SJCRH30 (cell line): ENCODE measurements at places on chromosomes 3 and 15. TPM values are rescaled to one million over a fixed set of nuclear protein-coding genes. Genes with fewer than 3 reads are reported as not detected.

GRCh38 chr3:14605744-14606143 lies 45.8 kb upstream of the CCDC174 start:
- no peak for DNase-seq

DNA sequence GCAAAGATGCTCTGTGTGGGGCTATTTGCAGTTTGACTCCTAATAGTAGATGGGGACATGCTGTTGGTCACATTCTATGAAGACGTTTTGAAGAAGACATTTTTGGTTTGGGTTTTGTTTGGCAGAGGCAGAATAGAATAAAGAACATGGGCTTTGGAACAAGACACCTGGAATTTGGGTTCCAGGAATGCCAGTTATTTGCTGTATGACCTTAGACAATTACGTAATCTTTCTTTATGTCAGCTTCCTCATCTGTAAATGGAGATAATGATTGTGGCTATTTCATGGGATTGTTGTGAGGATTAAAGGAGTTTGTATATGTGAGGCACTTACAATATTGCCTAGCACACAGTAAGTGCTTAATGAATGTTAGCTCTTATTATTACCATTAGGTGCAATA lies 91.6 kb downstream of the MESD start:
- DNase-seq: no peak

DNA sequence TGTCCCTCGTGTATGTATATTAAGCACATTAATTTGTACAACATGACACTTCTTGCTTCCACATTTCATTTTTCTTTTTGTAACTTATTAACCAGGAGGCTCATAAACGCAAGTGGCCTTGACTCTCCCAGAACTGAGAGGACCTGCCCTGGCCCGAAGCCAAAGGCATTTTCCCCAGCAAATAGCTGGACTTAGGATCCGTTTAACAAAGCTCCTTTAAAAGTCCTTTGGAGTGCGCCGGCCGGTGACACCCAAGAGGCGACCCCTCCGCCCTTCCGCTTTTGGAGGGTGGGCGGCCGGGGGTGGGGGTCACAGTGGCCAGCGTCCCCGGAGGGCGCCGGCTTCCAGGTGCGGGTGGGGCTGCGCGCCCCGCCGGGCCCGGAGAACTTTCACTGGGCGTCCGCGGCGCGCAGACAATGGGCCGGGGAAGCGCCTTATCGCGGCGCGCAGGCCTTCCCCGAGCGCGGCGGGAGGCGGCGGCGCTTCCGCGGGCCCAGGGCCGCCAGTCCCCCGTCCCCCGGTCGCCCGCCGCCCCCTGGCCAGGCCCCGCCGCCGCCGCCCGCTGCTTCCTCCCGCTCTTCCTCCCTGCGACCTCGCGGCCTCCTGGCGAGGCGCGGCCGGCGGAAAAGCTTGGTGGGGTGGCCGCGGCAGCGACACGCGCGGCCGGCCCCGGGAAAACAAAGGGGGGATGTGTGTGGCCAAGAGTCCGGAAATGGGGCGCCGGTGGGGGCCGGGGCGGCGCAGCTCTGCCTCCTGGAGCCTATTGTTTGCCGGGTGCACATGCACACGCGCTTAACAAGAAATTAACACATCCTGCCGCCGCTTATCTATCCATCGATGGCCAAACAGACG lies 613.4 kb downstream of the MCTP2 start:
- DNase-seq: no peak

- DNase-seq: no peak
Observed at GRCh38 chr15:72735111-72735510, 48.4 kb downstream of the ADPGK start.

GXYLT2 gene
- 7.0 and 7.2 TPM in 2 replicates for total RNA-seq

- no peak for DNase-seq
Observed at GRCh38 chr3:139044366-139045210, at the start of gene PRR23C. Gene PRR23C, minus strand, starts transcription at chr3:139044892. Its CDS starts 272 bp downstream, at chr3:139044620.

GRCh38 chr15:65466901-65467300 lies 44.2 kb upstream of the IGDCC4 start:
- DNase-seq: no peak

DNA sequence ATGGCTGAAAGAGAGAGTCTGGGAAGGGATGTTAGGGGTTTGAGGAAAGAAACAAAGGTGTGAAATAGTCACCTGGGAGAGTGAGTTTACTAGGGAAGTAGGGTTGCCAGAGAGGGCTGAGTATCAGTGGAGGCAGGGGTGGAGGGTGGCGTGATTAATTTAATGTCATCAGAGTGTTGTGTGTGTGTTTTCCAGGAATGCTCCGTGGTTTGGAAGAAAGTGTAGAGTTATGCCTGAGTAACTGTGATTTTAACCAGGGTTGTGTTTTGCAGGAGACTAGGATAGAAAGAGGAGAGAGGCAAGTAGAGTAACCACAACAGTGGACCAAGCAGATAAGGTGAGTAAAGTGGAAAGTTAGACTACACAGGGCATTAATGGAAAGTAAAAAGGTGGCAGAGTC lies 27.2 kb downstream of the PLD1 start:
- no peak for DNase-seq

STAC gene
- total RNA-seq: not detected in 2 replicates

GRCh38 chr15:88187195-88187594 lies 69.3 kb downstream of the NTRK3 start:
- no peak for DNase-seq

- no peak for DNase-seq
Observed at GRCh38 chr3:188294113-188294512, 140.2 kb downstream of the LPP start.

DNA sequence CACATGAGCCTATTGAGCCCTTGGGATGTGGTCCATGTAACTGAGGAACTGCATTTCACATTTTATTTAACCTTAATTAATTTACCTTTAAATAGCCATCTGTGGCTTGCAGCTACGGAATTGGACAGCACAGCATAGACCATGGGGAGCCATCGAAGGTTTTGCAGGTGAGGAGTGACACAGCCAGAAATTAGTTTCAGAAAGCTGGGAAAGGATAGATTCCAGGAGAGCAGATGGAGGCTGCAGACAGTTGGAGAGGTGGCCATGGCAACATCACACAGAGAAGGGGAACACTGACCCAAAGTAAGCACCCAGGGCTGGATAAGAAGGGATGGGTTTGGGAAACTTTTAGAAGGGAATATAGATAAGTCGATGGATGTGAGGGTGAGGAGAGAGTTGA lies 100.1 kb upstream of the SLC6A11 start:
- DNase-seq: no peak

DNA sequence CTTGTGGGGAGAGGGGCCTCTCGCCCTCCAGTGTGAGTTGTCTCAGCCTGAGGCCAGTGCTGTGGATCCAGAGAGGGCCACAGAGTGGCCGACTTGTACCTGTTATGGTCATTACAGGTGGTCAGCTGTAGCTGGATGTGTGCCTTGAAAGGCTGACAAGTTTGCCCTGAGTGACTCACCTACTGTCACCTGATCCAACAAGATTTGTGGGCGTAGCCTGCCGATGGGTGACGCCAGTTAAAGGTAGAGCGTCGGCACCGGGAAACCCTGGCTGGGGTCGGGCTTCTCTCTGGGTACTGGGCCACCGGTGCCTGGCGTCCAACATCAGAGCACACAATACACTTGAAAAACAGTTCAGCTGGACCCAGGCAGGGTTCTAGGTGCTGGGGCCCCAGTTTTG lies 2.8 kb upstream of the ISG20 start:
- DNase-seq: no peak

SIN3A gene
- total RNA-seq: 59.8 and 68.5 TPM in 2 replicates

LRTM1 gene
- 0.38 and 0.56 TPM in 2 replicates for total RNA-seq

DNA sequence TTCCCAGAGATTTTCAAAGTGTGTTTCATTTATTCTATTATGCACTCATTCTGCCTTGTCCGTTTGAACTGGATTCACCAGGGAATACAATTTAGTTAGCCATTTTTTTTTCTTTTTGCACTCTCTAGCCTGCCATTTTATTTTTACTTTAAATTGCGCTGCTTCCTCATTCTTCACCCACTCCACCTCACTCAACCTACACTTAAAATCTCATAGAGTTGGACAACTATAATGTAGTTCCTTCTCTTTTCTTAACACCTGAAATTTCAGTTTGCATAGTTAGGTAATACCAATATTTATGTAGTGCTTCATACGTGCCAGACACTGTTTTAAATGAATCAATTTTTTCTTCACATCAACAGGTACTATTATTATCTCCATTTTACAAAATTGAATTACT lies 42.4 kb upstream of the CMC1 start:
- no peak for DNase-seq

DNA sequence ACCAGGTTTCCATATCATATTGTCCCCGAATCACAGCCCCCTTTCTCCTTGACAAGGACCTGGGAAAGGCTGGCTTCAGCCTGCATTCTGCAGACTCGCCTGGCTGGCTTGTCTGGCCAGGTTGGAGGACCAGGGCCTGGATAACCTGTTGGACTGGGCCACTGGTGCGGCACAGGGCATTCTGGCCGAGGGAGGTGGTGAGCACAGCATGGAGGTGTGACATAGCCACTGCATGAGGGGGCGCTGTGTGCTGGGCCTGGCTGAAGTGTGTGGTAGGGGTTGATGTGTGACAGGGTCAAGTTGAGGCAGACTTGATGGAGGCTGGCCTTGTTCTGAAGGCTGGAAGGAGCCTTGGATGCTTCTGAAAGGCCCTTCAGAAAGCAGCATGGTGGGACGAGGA lies 2.9 kb downstream of the ESYT3 start:
- no peak for DNase-seq

IQCF5 gene
- not detected in 2 replicates for total RNA-seq

- no peak for DNase-seq
Observed at GRCh38 chr3:140395134-140396075, 282.5 kb upstream of the TRIM42 start.

GRCh38 chr3:36868614-36869436 lies 76.0 kb downstream of the TRANK1 start:
- DNase-seq: peak; percentile 13

DNA sequence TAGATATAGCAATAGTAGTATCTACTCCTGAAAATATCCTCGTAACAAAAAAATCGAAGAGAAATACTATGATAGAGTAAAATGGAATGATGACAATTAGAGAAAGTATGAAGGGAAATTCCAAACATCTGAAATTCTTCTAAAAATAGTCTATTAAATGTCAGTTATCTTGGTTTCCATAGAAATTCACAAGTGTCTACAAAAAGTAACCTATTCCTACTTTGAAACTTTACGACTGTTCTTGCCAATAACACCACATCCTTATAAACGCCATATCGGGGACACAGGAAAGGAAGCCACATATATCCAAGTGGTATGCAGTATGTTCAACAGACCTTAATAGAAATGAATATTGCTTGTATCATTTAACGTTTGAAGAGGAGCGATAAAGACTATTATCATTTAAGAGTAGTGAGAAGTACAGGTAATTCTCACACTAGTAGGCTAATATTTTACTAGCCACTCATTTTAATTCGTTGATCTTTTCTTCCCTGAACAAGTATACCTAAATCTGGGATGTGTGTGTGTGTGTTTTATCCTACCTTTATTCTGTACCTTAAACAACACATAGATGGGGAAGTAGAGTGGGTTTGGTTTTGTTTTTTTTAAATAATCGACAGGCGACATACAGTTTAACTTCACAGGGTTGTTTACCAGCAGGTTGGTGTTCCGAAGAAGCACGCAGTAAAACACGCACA lies 1.2 kb downstream of the GPR176 start:
- no peak for DNase-seq

DNA sequence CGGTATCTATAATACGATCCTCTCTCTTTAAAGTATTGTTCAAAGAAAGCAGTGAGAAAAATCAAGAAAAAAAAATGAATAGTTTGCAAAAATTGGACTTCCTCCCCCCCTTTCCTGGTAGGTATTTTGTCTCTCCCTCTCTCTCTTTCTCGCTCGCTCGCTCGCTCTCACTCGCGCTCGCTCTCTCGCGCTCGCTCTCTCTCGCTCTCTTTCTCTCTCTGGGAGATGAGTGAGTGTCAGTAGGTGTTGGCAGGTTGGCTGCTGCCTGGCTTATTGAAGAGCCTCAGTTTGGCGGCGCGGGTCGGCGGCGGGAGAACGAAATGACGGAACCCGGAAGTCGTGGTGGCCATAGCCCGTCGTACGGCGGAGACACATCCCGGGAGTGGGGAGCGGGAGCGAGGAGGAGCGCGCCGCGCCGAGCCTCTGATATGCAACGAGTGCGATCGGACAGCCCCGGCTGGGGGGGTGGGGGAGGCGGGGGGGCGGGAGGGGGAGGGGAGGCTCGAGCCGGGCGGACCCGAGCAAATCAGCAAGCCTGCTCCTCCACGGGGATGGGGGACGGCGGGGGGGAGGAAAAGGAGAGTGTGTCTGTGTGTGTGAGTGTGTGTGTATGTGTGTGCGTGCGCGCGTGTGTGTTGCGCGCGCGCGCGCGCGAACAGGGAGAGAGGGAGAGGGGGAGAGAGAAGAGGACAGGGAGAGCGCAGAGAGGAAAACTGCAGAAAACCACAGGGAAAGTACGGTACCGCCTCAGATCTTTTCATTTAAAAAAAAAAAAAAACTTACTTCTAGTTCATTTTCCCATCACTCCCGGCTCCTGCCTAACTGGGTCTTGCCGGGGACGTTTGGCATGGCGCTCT lies at the start of gene MEIS2:
TSS of gene MEIS2 (minus strand) at position 441 of the 857 bp plus-strand sequence. CDS start 1,083 bp downstream, outside the sequence.
- peak; percentile 92 for DNase-seq

GRCh38 chr3:51995346-51996163 lies at the start of gene RPL29:
Gene RPL29, minus strand, starts transcription at chr3:51995895. Its CDS starts 434 bp downstream, at chr3:51995461.
- peak; percentile 97 for DNase-seq

DNA sequence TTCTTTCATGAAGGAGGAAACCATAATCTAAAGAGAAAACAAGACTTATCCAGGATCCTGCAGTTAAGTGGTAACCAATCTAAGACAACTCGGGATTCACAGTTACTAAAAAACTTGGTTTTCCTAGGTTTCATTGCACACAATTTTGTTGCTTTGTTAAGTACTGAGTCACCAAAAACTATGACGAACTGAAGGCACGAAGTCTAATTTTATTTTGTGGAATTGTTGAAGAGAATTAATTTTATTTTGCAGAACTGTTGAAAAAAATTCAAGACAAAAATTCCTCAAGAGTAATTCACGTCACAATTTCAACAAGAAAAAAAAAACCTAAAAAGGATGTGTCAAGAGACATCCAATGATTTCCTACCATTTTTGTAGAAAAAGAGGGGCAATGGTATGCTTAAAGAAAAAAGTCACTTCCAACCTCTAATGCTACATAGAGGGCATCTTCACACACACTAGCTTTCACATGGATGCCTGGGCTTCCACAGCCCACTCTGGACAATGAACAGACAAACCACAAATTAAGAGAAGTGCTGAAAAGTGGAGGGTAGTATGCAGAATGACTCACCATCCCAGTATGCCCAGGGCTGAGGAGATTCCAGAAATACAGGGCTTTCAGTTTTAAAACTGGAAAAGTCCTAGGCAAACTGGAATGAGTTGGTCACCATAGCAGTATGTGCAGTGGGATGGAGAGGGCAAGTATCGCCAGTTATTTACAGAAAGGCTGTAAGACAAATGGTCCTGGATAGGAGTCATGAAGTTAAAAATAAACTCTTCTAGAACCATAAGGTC lies 29.2 kb downstream of the PLOD2 start:
- DNase-seq: peak; percentile 32

GRCh38 chr3:147425388-147425850 lies 16.3 kb downstream of the ZIC1 start:
- DNase-seq: no peak

DNA sequence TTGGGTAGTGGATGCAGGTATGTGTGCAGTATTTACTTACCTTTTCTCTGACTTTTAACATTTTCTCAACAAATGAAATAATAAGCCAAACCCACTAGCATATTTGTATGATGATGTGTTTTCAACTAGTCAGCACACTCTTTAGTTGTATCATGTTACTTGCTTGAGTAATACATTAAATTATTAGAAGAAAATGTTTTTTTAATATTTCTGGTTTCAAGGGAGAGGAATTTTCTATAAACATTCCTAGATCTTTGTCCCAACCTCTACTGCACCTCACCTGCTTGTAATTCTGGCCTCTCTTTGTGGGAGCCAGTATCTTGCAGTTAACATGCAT lies 161.8 kb upstream of the CBLB start:
- no peak for DNase-seq
